ENCODE measurements at places on chromosomes 11 and 22.
A peak's percentile ranks its signal among the peaks of the same experiment; 100 is the strongest.

- no peak for DNase-seq
Measured at GRCh38 chr11:69554849-69555248, 73.4 kb downstream of the LINC01488 start.

DNA sequence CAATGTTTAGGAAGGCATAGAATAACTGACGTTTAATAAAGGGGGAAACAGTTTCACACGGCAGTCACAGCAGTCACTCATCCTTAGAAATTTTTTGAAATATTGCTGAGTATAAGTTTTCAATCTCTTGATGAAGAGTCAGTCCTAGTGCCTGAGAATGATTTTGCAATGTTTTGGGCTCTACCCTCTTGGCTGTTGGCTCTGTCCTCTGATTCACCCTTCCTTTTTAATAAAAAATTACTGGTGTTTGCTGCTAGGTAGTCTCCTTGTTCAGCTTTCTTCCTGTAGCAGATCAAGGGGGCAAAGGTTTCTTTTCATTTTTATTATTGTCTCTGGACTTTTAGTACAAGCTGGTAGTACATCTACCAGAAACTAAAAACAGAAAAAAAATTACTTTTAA lies 194.3 kb upstream of the ANO3 start:
- no peak for DNase-seq

GRCh38 chr22:44585559-44586350 lies 87.7 kb upstream of the RTL6 start:
- DNase-seq: no peak

DNA sequence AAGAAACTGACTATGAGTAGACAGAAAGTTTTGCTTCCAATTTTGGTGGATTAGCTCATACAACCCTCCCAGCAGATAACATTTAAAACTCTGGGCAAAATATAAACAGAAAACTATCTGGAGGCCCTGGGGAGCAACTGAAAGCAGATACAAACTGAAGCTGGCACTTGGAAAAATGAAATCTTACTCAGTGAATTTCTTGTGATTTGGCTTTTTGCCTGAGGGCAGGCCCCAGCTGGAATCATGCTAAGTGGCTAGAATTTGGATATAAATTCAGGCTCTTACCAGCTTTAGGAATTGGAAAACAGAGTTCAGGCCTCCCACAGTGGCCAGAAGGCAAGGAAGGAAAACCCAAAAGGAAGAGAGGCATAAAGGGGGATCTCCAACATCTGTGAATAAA lies 85.8 kb downstream of the EFCAB6 start:
- no peak for DNase-seq

GRCh38 chr11:33881651-33882503 lies 10.0 kb downstream of the LMO2 start:
- no peak for DNase-seq

GRCh38 chr11:72643547-72643946 lies 30.7 kb downstream of the PDE2A start:
- no peak for DNase-seq

GRCh38 chr11:65992056-65992455 lies 9.9 kb downstream of the EIF1AD start:
- DNase-seq: no peak

DNA sequence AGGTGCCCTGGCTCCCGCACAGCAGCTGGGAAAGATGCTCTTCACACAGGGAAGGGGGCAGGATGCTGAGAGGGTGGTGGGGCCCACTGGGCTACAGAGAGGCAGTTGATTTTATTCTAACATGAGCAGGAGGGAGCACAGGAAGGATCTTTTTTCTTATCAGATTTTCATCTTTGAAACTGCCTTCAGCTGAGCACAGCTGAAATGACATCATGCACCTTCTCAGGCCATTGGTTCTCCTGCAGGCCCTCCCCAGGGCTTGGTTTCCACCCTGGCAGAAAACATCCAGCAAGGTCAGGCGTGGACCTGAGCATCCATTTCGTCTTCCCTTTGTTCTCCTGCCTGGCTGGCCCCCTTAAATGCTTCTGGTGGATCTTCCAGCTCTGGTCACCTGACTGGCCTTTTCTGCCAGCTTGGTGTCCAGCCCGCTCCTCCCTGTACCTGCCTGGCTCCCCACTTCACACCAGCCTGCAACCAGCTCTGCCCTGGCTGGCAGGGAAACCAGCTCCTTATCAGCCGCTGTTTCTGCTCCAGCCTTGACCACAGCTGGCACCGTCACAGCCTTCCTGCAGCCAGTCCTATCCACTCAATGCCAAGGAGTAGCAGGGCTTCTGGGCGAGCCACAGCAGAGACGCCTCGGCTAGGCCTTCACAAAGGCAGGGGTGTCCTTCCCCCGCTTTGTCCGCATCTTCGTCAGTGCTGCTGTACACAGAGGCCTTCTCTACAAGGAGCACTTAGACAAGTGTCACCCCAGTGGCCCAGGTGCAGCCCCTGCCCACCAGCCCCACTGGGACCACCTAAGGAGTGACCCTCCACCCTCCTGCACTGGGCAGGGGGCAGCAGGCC lies 36.5 kb downstream of the TOM1 start:
- no peak for DNase-seq

GRCh38 chr11:131533998-131534397 lies 163.6 kb downstream of the NTM start:
- no peak for DNase-seq

DNA sequence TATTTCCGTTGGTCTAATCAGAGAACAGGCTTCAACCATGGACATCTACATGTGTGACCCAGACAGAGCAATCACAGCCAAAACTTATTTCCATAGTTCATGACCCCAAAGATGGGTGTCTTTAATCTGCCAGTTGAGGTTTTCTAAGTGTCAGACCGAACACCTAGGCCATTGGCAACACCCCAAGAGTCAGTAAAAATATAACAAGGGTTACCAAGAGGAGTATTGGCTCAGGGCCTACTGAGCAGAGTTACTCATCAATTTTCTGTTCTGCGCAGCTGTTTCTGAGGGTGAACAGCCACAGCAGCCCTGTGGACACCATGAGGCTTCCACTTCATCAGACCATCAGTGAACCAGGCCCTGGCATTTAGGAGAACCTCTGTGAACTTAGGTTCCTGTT lies 18.8 kb downstream of the GUCD1 start:
- DNase-seq: no peak

GRCh38 chr11:64801561-64802369 lies 1.2 kb downstream of the MAP4K2 start:
- DNase-seq: peak; percentile 12

DNA sequence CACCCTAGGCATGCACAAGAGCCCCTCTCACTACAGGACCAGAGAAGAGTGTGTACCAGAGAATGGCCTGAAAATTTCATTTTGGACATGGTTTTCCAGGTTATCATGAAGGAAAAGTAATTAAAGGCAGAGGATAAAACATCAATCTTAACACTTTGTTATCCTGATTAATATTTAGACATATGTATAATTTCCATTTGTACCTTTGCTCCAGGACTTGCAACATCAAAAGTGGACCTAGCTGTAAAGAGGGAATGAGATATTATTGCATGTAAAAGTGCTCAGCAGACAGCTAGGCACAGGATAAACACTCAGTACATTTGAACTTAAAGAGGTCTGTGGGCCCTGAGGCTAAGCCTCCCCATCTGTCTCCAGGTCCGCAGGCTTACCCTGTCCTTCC lies 2.0 kb upstream of the SCN4B start:
- DNase-seq: no peak

DNA sequence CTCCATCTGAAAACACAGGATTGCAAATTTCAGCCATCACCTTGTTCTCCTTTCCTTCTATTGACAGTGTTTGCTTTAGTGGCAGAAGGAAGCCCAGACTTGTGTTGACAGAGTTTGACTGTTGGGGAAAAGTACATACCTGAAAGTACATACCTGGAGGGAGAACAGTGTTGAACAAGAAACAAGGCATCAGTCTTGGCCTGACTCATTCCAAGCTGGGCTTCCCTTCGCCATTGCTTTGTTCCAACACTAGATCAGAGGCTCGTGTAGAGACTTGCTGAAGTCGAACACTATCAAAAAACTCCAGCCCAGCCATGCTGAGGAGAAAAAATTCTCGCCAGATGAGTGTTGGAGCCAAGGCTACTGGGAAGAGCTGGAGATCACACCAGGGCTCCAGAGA lies 133.4 kb downstream of the BBOX1 start:
- DNase-seq: no peak

- no peak for DNase-seq
Measured at GRCh38 chr11:36605221-36606216, 7.5 kb upstream of the RAG2 start.

DNA sequence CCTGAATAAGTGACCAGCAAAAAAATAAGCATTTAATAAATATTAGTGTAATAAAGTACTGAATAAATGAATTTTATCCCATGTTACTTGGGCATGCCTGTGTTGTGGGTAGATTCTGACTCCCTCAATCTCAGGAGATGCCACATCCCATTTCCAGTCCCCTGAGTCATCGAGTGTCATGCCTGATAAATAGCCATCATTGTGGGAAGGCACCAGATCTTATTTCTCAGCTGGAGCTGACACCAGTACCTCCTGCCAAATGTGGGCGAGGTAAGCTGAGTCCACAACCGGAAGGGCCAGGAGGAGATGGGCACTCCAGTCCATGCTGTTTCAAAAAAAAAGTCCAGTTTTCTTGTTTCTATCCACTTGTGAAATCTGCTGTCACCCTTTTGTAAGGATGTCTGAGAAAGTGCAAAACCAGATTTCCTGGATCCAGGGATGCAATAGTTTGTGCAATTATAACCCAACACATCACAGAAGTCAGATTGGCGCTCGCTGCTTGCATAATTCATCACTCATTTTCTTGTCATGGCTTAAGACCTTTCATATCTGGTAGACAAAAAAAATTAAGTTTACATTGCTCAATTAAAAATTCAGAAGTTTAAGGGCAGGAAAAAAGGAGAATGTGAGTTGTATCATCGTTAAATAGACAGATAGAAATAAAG lies 311.6 kb downstream of the MIAT start:
- no peak for DNase-seq

- no peak for DNase-seq
Measured at GRCh38 chr11:71182791-71183677, 69.3 kb downstream of the SHANK2 start.

- DNase-seq: no peak
Measured at GRCh38 chr22:41247703-41248102, 7.0 kb upstream of the CHADL start.

DNA sequence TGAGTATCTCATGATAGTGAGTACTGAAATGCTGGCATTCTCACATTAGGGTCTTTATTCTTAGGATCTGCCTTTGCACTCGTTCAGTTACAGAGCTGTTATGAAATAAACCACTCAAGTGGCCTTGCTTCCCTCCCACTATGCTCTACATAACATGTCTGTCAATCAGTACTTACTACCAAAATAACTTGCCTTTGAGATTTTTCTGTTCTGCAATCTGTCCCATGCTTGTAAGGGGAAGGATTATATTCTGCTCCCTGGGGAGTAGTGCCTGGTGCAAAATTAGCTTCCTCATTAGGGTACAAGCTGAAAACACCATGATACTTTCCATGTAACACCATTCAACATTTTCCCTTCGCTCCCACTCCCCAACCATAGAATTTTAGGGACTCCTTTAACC lies 1.9 kb upstream of the GRAP2 start:
- no peak for DNase-seq

DNA sequence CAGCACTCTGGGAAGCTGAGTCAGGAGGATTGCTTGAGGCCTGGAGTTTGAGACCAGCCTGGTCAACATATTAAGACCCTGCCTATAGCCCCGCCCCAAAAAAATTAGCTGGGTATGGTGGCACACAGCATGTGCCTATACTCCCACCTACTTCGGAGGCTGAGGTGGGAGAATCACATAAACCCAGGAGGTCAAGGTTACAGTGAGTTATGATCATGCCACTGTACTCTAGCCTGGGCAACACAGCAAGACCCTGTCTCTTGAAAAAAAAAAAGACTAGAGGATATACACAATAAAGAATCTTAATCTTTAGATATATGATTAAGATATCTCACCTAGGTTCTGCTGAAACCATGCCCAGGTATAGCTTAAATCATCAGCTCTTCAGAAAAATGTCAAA lies 136.7 kb downstream of the APOL5 start:
- no peak for DNase-seq

DNA sequence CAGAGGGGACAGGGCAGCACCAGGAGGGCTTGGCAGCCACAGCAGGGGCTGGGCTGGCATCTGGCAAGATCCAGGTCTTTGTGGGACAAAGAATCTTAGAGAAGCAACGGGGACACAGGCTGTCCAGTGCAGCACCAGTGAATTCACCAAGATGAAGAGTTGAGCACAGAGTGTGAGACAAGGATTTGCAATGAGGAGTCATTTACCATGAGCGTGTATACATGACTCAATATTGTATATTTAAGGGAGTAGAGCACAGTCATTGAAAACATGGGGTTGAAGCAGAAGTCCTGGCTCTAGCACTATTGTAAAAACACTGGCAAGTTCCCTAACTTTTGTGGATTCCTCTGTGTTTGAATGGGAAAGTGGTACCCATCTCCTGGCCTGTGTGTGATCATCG lies 3.5 kb downstream of the APOL1 start:
- DNase-seq: no peak

DNA sequence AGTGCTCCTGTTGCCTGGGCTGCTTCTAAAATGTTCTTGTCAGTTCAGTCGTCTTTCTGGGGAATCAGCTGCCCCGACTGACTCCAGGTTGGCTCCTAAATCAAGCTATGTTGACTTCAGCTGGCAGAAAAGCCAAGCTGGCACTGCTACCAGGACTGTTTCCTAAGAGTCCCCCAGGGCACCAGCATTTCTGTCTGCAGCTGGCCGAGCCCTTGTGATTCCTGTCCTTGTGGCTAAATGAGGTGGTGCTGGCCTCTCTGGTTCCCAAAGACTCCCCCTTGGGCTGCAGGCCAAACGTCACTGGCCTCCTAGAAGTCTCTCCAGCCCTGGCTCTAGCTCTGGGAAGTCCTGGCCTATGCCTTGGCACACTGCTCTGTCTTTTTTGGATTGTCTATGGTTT lies 31.1 kb downstream of the GRAMD1B start:
- no peak for DNase-seq

DNA sequence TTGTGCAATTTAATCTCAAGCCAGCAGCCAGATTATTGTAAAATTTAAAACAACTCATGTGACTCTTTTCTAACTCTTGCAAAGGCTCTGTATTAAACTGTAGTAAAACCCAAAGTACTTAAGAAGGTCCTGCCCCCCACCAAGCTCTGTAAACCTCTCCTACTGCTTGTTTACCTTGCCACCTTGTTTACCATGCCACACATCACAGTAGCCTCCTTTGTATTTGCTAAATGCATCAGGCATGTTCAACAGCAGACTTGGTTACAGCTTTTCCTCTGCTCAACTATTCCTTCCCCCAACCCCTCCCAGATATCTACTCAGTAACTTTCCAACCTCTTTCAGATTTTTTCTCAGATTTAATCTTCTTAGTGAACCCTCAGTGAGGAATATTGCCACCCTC lies 861.6 kb downstream of the METTL15 start:
- DNase-seq: no peak

DNA sequence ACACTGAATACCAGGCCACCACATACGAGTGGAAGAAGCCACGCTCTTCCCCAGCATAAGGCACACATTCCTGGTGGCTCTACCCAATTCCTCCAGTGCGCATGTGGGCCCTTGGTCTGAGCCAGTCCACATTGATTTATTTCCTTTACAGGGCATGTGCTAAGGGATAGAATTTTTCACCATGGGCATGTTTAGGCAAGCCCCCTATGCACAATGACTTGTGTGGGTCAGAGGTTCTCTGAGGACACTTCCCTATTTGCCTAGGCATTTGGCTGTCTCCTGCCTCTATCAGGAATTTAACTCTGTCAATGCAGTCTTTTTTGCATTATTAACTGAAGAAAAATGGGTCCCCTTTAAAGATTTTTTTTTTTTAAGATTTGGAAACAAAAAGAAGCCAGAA lies 718.1 kb downstream of the NTM start:
- no peak for DNase-seq
